Stimulated activated CD4-positive, alpha-beta T cell treated with anti-CD3 and anti-CD28 coated beads, Interleukin-12 subunit alpha, Interleukin-12 subunit beta, amount 100 ng/mL, for 4 hours (primary cell): ENCODE measurements at places on chromosomes 1 and 21.
A peak's percentile ranks its signal among the peaks of the same experiment; 100 is the strongest.

GRCh38 chr1:165152109-165152508 is 204.4 kb downstream of the LMX1A start:
- DNase-seq = no peak

DNA sequence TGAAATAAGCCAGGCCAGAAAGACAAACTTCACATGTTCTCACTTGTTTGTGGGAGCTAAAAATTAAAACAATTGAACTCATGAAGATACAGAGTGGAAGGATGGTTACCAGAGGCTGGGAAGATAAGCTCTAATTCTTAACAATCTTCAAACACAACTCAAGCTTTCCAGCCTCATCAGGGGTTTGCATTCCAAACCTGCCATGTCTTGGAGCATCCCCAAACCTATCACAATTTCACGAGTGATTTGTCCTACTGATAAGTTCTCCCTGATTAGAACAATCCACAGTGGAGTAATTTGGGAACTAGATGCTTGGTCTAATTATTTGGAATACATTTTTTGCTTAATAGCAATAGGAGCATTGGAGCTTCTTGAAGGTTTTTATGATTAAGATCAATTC is 418.5 kb upstream of the PKN2 start:
- no peak for DNase-seq

DNA sequence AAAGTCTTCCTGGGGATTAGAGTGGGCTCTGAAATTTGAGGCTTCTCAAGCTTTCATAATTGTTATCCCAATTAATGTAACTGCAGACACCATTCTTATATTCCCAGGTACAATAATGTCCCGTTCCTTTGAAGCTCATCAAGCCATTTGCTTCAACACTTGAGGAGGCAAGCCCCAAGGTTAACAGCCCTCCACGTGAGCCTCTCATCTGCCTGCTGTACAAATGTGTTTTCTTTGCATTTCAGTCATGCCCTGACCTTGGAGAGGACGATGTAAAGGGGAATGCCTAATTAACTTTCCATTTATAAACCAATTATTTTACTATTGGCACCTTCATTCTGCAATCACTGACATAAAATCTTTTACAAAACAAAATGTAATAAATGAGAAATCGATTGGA is 106.3 kb downstream of the SETD4 start:
- DNase-seq = no peak

GRCh38 chr1:19774180-19774785 is 25.4 kb downstream of the TMCO4 start:
- no peak for DNase-seq

DNA sequence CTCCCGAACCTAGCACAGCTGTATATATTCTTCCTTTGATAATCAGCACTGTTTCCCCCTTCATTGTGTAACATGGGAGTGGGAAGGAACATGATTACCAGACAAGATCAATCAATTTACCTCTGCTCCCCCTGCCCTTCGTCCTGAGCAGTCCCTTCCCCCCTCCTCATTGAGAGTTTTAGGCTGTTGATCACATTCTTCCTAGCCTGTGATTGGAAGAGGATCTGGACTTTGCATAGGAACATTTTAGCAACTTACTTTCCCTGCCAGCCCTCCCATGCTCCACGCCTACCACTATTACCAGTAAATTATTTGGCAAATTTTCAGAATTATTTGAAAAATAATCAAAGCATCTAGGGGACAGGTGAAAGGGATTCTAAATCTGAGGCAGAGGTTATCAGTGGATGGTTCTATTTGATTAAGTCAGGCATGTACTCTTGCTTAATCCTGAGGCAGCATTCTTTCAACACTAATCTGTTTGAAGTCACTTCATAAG is 62.7 kb upstream of the ABCD3 start:
- DNase-seq = no peak

GRCh38 chr1:197799271-197799670 is 24.0 kb upstream of the DENND1B start:
- DNase-seq = no peak

DNA sequence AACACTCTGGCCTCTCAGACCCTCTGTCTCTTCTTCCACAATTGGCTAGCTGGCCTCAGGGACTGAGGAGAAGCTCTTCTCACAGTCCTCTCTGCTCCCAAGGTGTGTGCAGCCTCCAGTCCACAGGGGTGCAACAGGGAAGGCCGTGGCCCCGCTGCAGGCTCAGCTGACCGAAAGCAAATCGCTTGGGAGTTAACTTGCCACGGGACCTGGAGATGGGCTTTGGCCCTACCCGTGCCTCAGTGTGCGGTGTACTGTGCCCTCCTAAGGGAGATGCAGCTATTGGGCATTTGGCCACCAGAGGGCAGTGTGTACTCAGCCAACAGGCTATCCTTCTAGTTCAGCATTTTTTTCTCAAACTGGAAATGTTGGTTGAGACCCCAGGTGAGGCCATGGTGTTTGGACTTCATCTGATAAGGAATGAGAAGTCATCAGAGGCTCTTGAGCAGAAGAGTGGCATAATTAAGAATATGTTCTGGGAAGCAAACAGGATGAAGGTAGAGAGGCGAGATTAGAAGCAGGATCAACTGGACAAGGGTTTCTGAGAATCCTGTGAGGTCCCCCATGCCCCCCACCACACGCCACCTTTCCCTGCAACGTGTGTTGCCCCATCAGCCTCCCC is 42.5 kb upstream of the TMEM125 start:
- peak; percentile 87 for DNase-seq

DNA sequence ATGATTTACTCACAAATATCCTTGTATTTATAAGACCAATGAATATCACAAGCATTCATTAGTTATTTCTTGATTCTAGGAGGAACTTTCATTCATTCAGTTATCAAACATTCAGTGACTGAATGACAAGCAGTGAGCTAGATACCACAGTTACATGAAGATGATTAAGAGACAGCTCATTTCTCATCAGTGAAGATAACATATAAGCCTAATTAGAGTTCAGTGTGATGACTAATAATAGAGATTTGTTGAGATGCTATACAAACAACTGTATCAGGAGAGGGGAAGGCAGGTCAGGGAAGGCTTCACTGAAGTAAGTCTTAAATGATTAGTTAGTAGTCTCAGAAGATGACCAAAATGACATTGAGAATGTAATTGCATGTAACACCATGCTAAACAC is 14.6 kb upstream of the C1orf105 start:
- DNase-seq = no peak

GRCh38 chr1:47703981-47704596 is 266.2 kb downstream of the FOXD2 start:
- DNase-seq = no peak

GRCh38 chr1:195697130-195697529 is 911.1 kb downstream of the KCNT2 start:
- no peak for DNase-seq

- DNase-seq = no peak
Measured at GRCh38 chr1:41558761-41559171, 74.3 kb upstream of the EDN2 start.

GRCh38 chr1:3404301-3404700 is 50.2 kb upstream of the ARHGEF16 start:
- DNase-seq = no peak

GRCh38 chr1:63984257-63984929 is 210.6 kb downstream of the ROR1 start:
- no peak for DNase-seq

DNA sequence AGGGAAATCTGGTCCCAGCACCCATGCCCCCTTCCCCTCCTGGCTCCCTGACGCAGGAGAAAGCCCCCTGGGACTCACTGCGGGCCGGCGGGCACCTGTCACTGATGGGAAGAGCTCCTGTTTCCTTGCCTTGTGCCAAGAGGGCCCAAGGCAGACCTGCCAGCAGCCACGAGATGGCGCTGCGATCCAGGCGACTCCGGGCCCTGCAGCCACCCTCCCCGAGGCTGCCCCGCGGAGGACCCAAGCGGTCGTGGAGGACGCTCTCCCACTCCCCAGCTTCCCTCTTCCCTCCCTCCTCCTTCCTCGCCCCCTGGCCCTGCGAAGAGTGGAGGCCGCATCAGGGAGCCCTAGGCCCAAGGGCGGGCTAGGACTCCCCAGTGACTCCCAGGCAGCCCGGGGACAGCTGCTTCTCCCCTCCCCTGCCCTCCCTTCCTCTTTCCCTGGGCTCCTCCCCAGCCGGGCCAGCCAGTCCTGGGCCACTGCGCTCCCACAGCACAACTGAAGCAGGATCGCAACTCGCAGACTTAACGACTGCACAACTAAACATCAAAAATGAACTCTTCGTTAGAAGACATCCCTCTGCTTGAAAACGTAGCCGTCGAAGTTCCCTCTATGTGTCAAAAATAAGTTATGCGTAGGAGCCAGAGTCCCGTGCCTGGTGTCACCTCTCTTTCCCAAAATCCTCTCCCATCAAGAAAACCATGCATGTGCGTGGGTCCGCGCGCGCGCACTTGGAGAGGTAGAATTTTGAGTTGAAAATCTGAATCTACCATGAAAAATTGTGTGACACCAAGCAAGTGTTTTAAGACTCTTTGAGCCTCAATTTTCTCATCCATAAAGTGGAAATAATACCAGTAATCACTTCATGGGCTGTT is 34.2 kb downstream of the BATF3 start:
- peak; percentile 83 for DNase-seq

DNA sequence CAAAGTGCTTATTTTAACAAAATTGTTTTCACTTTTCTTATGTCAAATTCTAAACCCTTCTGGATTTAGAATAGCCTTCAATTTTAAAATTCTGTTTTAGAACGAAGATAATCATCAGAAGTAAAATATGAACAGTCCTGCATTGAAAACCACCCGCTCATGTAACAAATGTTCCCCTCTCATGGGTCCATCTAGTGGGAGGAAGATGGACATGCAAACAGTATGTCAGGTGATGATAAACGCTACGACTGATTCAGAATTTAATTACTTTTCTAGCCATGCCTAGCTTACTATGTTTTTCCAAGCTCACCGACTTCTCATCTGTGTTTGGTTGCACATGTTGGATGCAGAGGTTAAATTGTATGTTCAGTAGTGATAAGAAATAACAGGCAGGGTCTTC is 23.5 kb downstream of the SOD1 start:
- DNase-seq = no peak

DNA sequence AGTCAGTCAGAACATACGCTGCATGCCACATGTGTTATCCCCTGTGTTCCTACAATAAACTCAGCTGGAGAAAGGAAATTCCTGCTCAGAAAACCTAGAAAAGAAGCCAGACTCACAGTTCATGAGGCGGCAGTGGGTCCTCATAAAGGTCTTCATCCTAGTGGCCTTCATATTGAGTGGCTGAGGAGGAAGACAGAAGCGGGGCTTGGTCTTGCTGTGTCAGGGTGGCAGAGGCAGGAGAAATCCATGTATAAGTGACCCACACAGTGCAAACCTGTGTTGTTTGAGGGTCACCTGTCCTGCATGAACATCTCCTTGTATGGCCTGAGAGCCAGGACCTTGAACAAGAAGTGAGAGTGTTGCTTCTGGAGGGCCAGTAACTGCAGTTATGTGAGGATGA is 4.0 kb upstream of the WNT3A start:
- no peak for DNase-seq

DNA sequence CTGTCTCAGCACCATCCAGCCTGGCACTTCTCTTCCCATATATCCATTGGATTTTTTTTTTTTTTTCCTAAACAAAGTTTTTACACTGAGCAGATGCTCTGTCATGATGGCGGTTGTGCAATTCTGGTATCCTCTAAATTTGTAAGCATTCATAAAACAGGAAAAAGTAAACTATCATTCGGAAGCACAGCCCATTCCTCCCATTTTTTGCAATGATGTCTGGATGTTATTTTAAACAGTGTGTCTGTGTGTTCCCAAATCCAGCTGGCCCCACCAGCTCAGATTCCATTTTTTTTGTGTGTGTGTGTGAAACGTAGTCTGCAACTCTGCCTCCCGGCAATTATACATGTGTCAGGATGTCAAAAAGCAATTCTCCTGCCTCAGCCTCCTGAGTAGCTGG is 33.5 kb downstream of the PDPN start:
- DNase-seq = no peak

DNA sequence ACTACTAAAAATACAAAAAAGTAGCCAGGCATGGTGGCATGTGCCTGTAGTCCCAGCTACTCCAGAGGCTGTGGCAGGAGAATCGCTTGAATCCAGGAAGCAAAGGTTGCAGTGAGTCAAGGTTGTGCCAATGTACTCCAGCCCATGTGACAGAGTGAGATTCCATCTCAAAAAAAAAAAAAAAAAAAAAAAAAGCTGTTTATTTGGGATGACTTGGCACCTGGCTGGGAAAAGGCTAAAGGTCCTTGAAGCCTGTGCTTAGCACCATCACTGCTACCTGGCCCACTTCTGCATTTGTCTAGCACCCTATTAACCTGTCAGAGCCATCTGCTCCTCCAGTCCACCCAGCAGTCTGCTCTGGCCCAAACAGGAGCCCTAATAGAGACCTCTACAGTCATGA is 25.0 kb downstream of the PRDX6 start:
- no peak for DNase-seq

- no peak for DNase-seq
Measured at GRCh38 chr21:31537872-31538576, 121.5 kb upstream of the SOD1 start.

DNA sequence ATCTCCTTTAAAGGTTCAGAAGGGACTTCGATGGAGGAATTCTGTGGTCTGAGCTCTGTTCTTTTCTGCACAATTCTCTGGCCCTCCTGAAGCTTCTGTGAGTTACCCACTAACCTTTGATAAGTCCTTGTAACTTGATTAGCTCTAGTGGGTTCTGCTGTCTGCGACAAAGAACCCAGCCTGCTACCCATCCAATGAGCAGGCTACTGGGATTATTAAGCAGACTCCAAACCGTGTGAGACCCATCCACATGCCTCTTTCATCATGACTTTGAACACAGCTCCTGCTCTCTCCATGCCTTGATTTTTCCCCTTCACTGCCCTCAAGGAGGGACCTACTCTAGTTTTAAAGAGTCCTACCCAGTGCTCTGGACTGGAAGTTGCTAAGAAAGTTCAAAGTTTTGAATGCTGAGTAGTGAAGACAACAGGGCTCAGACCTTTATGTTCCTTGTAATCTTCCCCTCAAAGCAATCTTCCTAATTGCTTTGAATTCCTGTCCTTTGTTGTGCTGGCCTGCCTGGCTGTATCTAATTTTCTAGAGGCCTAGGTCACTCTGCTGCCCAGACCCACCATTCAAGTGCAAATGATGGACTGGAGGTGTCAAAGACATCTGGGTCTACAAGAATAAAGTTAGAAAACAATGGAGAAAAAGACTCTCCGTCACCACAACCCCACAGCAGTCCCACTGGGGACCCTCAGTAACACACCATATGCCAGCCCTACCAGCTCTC is 146.9 kb downstream of the RHOU start:
- DNase-seq = no peak

DNA sequence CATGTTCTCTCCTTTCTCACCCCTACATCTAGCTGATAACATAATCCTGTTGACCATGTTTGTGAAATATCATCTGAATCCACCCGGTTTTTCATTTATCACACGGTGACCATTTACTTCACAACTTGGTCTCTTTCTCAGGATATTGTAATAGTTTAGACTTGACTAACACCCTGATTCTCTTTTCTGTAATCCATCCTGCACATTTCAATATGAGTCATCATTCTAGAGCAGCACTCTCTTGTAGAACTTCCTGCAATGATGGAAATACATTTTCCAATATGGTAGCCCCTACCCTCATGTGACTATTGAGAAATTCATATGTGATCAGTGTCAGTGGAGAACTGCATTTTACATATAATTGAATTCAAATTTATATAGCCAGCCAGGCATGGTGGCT is 2.3 kb upstream of the JAM2 start:
- DNase-seq = no peak
